ENCODE measurements at places on chromosomes 7 and 10.

DNA sequence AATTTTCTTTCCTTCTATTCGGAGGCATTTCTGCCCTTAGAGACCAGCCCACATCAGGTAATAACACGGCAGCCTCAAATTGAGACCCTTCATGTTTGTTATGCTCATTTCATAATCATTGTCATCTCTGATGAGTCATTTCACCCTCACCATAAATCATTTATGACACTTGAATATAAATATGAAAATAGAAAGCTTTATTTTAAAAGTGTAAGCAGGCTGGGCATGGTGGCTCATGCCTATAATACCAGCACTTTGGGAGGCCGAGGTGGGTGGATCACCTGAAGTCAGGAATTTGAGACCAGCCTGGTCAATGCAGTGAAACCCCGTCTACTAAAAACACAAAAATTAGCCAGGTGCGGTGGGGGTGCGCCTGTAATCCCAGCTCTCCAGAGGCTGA lies 57.4 kb upstream of the EGFR start:
- no peak for DNase-seq

DNA sequence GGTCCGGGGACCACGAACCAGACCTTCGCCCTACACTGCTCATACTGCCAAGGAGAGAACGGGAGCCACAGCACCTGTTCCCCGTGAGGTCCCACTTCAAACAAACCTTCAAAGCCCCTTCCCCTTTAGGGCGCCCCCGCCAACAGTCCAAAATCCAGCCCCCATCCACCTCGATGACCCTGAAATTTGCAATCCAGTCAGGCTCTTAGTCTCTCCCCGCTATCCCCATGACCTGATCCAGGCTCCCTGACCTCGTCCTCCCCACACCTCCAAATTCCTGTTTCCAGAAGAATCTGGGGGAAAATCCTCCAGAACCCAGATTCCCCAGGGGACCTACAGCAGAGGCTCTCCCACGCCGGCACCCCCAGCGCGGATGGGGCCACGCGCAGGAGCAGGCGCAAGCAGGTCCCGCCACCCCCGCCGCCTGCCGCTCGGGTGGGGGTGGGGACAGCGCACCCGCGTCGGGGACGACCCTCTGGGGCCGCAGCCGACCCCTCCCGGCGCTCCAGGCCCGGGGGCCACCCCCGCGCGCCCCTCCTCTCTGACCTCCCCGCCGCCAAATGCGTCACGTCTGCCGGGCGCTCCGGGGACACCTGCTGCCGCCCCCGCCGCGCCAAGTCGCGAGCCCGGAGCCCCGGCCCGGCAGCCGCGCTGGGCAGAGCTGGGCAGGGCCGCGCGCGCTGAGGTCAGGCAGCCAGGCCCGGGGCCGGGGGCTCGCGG lies 753 bp downstream of the CAMK2B start:
- no peak for DNase-seq

GRCh38 chr7:150430465-150431085 lies 19.9 kb upstream of the GIMAP8 start:
- no peak for DNase-seq

DNA sequence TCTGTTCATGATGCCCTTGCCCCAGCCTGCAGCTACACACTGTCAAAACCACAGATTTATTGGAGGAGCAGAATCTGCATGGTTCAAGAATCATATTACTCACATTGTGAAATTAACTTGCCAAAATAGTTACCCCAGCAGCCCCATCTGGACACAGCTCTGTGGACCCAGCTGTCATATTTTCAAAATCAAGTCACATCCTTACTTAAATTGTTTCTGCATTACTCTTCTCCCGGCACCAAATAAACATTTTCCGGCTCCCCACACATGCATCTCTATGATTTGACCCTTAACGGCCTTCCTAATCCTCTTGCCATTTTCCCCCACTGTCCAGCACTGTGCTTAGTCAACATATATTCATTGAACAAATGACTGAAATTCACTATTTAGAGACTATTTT lies 43.8 kb upstream of the GPR26 start:
- DNase-seq, result no peak

- no peak for DNase-seq
These were observed 116.3 kb upstream of the CSTF2T start for GRCh38 chr10:51815723-51816122.

- no peak for DNase-seq
These were observed 64.1 kb downstream of the CAV1 start for GRCh38 chr7:116588641-116589594.

- DNase-seq, result no peak
These were observed 213.6 kb downstream of the KLF6 start for GRCh38 chr10:3571310-3571825.

GRCh38 chr7:84187813-84188510 lies 6.6 kb downstream of the SEMA3A start:
- DNase-seq, result no peak

- peak; percentile 85 for DNase-seq
These were observed 7.0 kb downstream of the AIMP2 start for GRCh38 chr7:6015917-6016652.

Data from left ventricle myocardium superior (tissue), 1 donor.